Stimulated activated CD4-positive, alpha-beta T cell treated with anti-CD3 and anti-CD28 coated beads, Interleukin-2, amount 100 ng/mL, for 24 hours (primary cell): ENCODE measurements at places on chromosomes 16 and 17.

- no peak for DNase-seq
Measured at GRCh38 chr16:7363422-7364417, 31.1 kb downstream of the RBFOX1 start.

GRCh38 chr17:33262266-33263123 lies 30.6 kb downstream of the ASIC2 start:
- DNase-seq: no peak

- DNase-seq: peak; percentile 58
Measured at GRCh38 chr17:61409301-61410112, 9.9 kb downstream of the TBX2 start.

DNA sequence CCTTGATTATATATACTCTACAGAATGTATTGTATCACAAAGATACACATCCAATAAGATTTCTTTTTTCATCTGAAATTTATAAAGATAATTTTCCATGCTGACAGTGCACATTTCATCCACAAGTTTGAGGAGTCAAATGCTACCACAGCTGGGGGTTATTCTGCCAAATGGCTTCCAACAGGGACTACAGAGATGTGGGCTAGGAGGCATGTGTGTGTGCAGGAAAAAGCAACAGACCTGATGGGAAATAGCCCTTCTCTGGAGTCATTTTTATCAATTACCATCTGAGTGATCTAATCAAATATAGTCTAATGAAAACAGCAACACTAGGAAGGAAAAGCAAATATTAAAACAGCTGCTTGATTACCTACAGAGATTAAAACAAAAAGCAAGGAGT lies 290.5 kb downstream of the CEP112 start:
- DNase-seq: no peak

GRCh38 chr17:64507413-64507782 lies 621 bp downstream of the CEP95 start:
- DNase-seq: peak; percentile 30

DNA sequence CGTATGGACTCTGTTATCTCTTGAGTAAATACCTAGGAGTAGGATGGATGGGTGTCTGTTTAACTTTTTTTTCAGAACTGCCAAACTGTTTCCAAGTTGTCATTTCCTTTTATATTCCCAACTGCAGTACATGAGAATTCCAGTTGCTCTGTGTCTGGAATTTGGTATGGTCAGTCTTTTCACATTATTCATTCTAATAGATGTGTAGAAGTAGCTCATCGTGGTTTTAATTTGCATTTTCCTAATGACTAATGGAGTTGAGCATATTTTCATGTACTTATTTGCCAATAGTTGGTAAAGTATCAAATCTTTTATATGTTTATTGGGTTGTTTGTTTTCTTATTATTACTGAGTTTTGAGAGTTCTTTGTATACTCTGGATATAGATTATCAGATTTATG lies 27.0 kb downstream of the MRTFB start:
- DNase-seq: no peak

GRCh38 chr16:1817276-1817589 lies 9.4 kb downstream of the HAGH start:
- DNase-seq: no peak

DNA sequence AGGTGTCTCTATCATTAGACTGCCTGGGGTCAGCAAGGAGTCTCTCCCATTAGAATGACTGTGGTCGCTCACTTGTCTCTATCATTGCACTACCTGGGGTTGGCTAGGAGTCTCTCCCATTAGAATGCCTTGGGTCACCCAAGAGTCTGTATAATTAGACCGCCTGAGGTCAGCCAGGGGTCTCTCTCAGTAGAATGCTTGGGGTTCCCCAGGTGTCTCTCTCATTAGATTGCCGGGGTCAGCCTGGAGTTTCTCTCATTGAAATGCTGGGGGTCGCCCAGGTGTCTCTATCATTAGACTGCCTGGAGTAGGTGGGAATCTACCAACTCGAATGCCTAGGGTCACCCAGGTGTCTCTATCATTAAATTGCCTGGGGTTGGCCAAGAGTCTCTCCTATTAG lies 2231.6 kb downstream of the TP53TG3F start:
- no peak for DNase-seq

- no peak for DNase-seq
Measured at GRCh38 chr16:8867216-8867931, 1.4 kb downstream of the CARHSP1 start.

GRCh38 chr16:56281249-56281805 lies 90.0 kb downstream of the GNAO1 start:
- no peak for DNase-seq

DNA sequence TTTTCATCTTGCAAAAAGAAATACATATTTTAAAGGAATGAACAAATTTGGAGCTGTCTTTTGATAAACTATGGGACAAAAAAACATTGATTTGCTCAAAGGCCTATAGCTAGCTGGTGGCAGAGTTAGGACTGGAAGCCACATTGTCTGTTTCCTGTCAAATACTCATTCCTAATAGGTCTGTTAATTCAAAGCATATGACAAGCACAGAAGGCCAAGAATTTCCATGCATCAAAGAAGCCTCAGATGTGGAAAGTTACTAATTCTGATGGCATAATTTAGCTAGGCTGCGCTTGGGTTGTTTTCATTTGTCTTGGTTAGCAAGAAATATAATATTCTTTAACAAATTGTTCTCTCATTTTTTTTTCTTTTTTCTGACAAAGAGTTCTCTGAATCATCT lies 98.0 kb downstream of the CDK5R1 start:
- no peak for DNase-seq

- DNase-seq: no peak
Measured at GRCh38 chr17:49980703-49981197, 11.8 kb downstream of the DLX4 start.

DNA sequence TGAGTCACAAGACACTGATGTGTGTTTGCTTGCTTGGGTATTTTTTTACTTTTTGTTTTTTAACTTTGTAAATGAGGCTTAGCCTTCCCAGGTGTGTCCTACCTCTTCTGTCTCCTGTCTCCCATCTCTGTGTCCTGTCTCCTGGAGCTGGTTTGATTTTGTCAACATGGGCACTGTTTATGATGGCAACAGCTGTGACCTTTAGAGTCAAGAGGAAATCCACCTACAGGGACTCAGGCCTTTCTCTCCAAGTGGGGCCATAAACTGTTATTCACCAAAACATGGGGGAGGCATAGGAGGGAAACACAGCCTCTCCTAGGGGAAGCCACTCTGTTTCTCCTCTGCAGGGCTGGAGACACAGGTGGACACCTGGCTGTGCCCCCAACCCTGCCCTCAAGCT lies 13.1 kb upstream of the PLCG2 start:
- no peak for DNase-seq

DNA sequence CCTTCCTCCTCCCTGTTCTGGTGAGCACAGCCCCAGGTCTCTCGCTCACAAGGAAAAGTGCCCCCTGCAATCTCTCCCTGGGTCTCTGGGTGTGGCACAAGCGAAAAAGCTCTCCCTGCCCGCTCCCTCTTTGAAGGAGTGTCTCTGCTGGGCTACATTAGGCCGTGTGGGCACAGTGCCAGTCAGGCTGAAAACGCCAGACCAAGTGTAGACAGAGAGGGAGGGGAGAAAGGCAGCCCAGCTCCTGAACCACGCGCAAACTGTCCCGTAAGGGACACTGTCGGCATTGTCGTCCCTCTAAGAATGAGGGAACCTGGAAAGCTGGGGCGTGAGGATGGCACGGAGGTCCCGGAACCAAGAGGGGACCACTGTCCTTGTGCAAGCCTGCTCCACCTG lies 3.9 kb downstream of the SMIM5 start:
- no peak for DNase-seq

GRCh38 chr17:30520882-30521281 lies 43.7 kb downstream of the GOSR1 start:
- no peak for DNase-seq

GRCh38 chr17:17440938-17441675 lies 35.7 kb upstream of the MED9 start:
- no peak for DNase-seq

DNA sequence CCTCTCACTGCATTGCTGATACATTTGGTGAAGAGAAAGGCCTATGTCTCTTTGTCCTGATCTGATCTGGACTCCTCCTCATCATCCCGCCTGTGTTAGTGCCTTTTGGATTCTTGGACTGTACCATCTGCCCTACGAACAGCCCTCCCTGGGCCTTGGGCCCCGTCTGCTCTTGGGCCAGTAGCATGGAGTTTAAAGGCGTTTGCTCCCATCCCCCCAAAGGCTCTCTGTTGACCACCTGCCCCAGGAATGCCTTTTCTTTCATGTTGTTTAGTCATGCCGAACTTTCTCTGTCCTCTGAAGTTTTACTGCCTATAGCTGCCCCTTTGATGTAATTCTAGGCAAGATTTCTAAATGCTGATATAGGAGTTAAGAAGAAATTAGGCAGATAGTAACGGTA lies 30.9 kb upstream of the MEAK7 start:
- no peak for DNase-seq

DNA sequence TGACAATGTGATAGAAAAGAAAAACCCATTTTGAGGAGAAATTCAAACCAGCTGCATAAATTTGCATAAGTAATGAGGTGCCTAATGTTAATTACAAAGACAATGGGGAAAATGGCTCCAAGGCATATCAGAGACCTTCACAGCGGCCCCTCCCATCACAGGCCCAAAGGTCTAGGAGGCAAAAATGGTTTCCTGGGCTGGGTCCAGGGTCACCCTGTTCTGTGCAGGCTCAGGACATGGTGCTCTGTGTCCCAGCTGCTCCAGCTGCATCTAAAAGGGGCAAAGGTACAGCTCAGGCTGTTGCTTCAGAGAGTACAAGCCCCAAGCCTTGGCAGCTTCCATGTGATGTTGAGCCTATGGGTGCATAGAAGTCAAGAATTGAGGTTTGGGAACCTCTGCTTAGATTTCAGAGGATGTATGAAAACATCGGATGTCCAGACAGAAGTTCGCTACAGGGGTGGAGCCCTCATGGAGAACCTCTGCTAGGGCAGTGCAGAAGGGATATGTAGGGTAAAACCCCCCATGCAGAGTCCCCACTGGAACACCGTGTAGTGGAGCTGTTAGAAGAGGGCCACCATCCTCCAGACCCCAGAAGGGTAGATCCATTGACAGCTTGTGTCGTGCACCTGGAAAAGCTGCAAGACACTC lies 40.6 kb downstream of the IKZF3 start:
- DNase-seq: no peak

DNA sequence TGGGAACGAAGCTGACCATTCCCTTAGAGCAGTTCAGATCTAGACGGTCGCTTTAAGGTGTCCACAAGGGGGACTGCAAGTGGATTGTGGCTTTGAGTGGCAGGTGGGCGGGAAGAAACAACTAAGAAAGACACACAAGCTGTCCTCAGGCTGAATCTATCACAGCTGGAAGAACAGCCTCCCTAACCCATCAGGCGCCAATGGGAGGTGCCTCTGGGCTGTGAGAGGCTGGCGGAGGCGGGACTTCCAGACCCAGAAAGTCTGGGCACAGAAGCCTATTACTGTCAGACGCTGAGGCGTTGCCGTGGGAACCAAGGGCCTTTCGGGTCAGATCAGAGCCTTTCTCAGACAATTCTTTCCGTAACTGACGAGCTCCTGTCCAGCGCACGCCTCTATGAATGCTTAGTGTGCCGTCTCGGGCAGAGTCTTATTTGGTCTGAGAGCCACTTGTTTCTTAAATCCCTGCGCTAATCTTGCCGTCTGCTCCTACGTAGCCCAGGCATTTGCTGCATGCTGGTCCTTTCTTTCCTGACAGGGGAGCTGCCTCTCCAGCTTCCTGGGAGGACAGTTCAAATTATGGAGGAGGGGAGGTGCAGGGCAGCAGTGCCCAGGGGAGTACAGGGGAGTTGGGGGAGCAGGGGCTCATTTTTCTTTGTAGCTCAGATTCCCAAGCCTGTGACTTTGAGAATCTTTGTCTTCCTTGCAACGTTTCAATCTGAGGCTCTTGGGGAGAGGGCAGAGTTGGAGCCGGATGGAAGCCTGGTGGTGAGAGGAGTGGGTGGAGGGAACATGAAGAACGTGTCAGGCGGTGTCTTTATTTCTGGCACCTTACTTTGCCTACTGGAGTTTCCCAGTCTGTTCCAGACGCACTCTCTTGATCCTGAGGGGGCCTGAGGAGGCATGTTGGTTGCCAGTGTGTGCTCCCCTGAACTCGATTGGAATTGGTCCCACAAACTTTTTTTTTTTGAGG lies 618.7 kb downstream of the KCNJ18 start:
- DNase-seq: no peak

GRCh38 chr17:17719199-17719940 lies 38.1 kb downstream of the RAI1 start:
- no peak for DNase-seq

GRCh38 chr16:72797621-72798020 lies 250.3 kb downstream of the ZFHX3 start:
- DNase-seq: no peak

DNA sequence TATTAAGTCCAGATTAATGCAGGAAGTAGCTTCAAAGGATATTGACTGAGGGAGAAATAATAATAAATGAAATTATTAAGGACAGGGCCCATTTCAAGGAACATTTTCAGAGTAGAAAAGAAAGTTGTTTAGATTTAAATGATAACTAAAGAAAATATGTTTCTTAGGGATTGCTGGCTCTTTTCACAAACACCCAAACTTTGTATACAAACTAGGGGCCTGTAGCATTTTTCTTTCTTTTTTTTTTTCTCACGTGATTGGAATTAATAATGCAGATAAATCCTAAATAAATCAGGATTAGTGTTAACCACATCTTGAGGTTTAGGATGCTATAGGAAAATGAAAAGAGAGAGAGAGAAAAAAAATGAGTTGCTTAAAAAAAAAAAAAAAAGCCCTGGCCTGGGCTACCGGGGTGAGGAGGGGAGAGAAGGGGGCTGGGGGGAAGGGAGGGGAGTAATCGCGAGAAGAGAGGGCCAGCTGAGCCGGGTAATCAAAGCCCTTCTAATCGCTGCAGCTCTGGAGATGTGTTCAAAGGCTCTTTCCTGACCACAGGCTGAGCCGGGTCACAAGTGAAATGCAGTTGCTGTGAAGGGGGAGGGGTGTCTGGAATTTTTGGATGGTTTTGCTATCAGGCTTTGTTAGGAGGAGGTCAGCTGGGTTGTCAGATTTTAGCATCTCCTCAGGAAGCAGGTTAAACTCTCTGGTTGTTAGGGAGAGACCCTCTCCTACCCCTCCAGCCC lies 104.6 kb upstream of the ZFHX3 start:
- no peak for DNase-seq

DNA sequence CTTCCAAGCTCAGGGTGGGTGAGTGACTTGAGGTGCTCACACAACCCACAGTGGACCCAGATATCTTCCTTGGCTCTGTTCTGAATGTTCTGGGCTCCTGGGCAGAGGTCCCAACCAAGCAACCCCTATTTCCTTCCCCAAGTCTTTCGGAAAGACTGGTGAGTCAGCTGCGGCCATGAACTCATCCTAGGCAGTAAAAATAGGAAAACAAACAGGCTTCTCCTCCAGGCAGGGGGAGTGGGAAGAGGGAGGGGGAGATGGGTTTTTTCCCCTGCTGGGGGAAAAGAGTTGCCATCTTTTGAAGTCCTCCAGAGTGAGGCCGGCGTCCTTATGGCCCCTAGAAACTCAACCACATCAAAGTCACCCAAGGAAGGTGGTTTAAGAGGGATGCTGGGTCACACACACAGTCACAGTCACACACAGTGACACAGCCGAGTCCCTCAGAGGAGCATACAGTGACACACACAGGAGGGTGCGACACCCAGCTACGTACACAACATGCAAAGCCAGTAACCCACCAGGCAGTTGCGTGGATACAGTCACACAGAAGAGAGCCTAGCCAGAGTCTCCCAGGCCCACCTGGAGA lies 16.0 kb upstream of the DLX4 start:
- no peak for DNase-seq
